ENCODE measurements at places on chromosomes 2 and 18.

- no peak for DNase-seq
These were observed 291.5 kb upstream of the KLHL29 start for GRCh38 chr2:23093513-23093912.

- no peak for DNase-seq
These were observed 12.0 kb downstream of the GPR35 start for GRCh38 chr2:240637116-240637900.

GRCh38 chr2:165562233-165562632, 92.7 kb downstream of the CSRNP3 start:
- DNase-seq: no peak

DNA sequence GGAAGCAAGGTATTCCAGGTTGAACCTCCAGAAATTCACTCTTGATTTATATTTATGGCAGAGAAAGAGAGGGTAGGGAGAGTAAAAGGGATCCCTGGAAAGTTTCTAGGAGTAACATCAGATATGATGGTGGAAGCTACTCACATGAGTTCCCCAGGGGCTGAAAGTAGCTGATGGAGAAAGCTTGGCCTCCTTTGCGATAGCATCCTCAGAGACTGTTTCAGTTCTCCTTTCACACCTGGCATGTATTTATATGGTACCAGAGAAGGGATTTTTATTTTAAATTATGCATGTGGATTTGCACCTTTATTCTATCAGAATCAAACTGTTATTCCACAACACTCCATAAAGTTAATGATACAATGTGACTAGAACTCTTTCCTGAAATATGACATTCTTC, 126.3 kb upstream of the OSR1 start:
- no peak for DNase-seq

DNA sequence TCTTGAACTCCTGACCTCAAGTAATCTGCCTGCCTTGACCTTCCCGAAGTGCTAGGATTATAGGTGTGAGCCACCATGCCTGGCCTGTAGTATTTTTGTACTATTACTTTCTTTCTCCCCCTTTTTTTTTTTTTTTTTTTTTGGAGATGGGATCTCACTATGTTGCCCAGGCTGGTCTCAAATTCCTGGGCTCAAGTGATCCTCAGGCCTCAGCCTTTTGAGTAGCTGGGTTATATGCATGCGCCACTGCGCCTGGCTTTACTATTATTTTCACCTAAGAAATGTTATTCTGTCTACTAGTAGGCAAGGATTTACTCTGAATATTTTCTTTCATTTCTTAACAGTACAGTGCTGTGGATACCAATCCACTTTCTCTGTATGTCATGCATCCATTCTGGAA, 17.4 kb upstream of the ADGRF3 start:
- DNase-seq: no peak

DNA sequence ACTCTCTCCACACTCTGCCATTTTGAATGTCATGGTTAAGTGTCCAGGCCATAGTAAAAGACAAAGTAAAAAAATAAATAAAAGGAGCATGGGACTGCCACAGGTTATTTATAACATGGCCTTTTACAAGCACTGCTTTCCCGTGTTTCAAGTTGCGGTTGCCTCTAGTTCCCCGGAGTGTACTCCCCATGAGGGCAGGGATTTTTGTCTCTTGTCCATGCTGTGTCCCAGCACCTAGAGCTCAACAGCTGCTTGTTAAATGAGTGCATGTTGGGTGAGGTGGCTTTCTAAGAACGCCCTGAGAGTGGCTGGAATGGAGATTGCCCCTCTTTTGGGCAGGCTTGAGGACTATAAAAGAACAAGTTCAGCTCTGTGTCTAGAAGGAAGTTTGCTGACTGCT, 8.4 kb downstream of the CAVIN2 start:
- DNase-seq: no peak

All from midbrain (tissue), 1 donor.